ENCODE measurements at places on chromosomes 7 and 10.

DNA sequence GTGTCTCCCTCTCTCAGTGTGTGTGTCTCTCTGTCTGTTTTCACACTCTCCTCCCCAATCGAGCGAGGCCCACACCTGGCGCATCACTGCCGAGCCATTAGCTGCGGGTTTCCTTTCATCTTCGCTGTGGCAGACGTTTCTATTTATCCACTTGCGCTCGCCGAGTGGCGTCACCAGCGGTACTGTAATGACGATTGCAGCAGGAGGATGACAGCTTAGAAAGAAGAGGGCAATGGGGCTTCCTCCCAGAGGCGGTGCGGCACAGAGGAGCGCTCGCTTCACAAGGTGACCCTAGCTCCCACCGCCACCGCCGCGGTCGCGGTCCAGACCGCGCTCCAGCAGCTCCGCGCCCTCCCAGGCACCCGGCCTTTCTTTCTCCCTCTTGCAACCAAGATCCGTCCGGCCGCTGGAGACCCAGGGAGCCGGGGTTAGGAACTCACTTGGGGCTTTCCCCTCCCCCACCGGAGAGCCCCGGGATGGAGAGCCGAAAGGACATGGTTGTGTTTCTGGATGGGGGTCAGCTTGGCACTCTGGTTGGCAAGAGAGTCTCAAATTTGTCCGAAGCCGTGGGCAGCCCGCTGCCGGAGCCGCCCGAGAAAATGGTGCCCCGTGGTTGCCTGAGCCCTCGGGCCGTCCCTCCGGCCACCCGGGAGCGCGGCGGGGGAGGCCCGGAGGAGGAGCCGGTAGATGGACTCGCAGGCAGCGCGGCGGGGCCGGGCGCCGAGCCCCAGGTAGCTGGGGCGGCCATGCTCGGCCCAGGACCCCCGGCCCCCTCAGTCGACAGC is at the start of gene EVX1:
EVX1 (plus strand) TSS at position 248 of the 785 bp plus-strand sequence; CDS start at position 477, 229 bp downstream.
- DNase-seq: peak; percentile 30

GRCh38 chr7:122442929-122443328 is 138.4 kb upstream of the FEZF1 start:
- no peak for DNase-seq

GRCh38 chr7:133114519-133114918 is 32.6 kb upstream of the CHCHD3 start:
- DNase-seq: no peak

DNA sequence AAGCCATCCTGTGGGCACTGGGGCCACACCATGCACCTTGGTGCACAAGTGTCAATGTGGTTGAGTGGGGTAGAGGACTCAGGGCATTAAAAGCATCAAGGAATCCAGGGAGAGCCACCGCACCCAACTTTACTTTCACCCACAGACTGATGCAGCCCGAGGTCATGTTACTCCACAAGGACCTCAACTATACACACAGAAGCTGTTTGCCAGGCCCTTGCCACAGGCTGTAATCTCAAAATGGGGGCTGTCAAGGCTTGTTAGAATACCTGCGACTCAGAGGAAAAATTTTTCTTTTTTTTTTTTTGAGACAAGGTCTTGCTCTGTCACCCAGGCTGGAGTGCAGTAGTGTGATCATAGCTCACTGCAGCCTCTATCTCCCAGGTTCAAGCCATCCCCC is 26.5 kb upstream of the KCTD7 start:
- no peak for DNase-seq

- no peak for DNase-seq
Observed at GRCh38 chr10:16811765-16812164, 5.5 kb downstream of the RSU1 start.

DNA sequence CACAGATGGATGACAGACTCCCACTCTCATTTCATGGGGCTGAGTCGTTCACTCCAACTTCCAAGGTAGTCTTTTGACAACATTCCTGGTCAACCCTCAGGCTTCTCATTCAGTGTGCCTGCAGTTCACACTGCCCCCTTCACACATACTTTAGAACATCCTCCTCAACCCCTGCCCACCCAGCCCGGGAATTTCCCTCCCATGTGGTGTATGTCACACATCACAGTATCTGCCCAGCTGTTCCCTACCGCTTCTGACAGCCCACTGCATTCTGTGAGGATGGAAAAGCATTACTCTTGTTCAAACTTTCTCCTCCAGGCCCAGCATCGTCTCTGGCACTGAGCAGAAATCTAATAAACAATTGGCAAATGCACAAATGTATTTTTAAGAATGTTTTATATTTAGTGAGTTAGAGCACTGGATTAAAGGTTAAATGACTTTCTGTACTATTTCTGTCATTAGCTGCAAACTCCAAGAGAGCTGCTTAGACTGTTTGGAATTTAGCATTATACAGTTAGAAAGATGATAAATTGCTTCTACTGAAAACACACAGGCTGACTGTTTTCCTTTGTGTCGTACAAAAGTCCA is 110.4 kb downstream of the SFMBT2 start:
- DNase-seq: no peak

DNA sequence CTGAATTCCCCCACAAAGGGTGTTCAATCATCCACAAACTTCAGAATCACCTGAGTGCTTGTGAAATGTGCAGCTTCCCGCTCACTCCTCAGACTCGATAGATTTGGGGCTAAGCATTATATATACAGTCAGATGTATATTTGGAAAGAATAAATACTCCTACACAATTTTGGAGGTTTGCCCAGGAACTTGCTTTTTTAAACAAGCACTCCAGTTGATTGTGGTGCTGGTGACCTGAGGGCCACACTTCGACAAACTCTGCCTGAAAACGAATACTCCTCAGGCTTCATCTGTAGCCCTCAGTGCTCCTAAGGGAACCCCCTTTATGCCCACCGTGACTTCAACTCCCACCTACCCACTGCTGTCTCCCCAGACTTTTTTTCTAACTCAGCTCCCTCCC is 211.6 kb downstream of the INHBA start:
- DNase-seq: no peak

DNA sequence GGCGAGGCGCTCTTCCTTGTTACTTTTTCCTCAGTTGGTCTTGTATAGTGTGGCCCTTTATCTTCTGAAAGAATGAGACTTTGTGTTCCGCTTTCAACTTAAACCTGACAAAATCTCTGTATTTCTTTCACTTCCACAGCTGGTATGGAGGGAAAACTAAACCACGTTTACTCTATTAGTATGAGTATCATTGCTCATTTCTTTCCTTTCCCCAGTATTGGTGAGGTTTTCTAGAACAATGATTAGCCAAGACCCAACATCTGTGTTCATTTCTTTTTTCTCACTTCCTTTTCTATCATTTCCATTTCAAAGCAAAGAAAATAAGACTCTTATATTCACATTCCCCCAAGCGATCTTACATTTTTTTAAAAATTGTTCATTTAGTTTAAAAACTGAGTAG is 165.3 kb downstream of the PAXIP1 start:
- no peak for DNase-seq

GRCh38 chr7:116630357-116630756 is 41.6 kb upstream of the MET start:
- DNase-seq: no peak

All from T-helper 1 cell (primary cell).